HFFc6 (cell line): ENCODE measurements at places on chromosomes 16 and 17. TPM values are rescaled to one million over a fixed set of nuclear protein-coding genes. Genes with fewer than 3 reads are reported as not detected.

The HSPB9 gene
- not detected in 2 replicates for total RNA-seq

The CARD14 gene
- total RNA-seq, result not detected in 3 replicates

The MC1R gene
- total RNA-seq, result 2.1 to 3.4 TPM (median 2.8 TPM) in 3 replicates

The PPL gene
- 0.03 to 0.05 TPM in 2 of 3 replicates, not detected in the other for total RNA-seq

The CDH3 gene
- total RNA-seq, result 0.22 TPM in 1 of 3 replicates, not detected in the others

The NPIPB9 gene
- 0.43 to 0.83 TPM (median 0.66 TPM) in 3 replicates for total RNA-seq

The C17orf50 gene
- total RNA-seq, result not detected in 3 replicates

The CCDC200 gene
- not detected in 3 replicates for total RNA-seq

DNA sequence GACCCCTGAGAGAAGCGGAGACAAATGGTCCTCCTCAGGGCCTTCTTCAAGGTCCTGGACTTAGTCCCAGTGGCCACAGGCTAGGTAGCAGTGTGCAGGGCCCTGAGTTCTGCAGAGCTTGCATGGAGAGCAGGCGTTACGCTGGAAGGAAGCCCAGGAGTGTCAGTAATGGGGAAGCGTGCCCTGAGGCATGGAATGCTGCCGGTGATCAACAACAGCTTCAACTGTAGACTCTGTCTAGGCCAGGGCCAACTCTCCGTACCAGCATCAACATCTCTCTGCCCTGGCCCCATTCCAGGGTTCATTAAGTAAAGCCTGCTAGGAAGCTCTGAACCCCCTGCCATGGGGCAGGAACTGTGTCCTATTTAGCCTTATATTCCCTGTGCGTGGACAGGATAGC is 568 bp upstream of the TNK1 start:
- DNase-seq, result peak; percentile 18

DNA sequence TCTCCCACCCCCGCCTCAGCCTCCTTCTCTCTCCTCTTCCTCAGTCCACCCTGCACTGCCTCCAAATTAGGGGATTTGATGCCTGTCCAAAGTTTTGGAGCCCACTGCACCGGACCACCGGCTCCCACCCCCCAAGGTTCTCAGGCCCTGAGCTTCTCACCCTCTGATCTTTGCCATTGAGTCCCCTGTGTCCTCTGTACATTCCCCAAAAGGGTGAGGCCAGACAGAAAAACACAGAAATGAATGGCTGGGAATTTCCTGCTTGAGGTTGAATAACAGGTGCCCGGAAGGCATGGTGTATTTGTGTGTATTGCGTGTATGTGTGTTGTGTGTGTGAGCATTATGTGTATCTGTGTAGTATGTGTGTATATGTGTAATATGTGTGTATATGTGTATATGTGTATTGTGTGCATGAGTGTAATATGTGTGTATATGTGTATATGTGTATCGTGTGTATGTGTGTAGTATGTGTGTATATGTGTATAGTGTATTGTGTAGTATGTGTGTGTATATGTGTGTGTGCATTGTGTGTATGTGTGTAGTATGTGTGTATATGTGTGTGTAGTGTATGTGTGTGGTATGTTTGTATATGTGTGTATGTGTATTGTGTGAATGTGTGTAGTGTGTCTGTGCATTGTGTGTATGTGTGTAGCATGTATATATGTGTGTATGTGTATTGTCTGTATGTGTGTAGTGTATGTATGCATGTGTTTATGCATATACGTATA is 16.0 kb upstream of the CCL17 start:
- DNase-seq, result no peak

DNA sequence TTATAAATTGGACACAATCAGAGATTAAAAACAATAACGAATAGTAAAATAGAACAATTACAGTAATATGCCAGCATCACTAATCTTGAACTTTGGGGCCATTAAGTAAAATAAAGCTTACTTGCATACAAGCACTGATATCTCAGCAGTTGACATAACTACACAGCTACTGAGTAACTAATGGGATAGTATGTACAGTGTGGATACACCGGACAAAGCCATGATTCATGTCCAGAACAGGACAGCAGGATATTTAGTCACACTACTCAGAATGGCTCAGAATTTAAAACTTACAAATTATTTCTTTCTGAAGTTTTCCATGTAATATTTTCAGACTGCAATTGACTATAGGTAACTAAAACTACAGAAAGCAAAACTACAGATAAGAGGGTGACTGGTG is 427.5 kb downstream of the CDH13 start:
- no peak for DNase-seq

DNA sequence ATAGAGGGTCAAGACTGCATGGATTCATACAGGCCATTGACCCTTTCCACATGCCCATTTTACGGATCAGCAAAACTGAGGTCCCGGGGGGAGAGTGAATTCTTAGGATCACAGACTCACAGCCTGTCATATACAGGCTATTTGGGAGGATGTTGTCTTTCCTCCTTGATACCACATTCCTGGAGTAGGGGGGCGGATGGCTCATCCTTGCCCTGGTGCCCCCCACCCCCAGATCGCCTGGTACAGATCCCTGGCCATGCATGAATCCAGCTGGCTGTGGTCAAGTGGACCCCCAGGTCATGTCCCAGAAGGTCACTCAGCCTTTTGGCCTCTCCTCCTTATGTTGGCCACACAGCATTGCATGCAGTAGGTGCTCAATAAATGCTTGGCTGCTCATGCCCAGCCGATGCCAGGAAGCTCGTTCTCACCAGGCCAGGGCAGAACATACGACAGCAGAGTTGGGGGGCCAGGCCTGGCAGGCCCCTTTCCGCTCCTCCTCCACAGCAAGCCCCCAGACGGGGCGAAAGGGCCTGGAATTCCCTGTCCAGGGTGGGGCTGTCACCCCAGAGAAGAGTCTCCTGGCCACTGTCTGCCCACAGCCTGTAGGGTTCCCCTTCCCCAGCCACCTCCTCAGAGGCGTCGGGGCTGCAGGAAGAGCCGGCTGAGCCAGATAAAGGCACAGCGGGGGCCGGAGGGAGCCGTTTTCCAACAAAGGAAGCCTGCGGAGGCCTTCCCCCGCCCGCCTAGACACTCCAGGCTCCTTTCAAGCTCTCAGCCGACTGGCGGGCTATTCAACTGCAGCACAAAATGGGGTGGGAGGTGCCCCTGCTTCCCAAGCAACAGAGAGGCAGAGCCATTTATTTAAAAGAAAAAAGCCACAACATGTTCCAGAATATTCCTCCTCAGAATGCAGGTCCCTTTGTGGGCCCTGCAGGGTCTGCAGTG is 215.7 kb upstream of the CIBAR2 start:
- no peak for DNase-seq

DNA sequence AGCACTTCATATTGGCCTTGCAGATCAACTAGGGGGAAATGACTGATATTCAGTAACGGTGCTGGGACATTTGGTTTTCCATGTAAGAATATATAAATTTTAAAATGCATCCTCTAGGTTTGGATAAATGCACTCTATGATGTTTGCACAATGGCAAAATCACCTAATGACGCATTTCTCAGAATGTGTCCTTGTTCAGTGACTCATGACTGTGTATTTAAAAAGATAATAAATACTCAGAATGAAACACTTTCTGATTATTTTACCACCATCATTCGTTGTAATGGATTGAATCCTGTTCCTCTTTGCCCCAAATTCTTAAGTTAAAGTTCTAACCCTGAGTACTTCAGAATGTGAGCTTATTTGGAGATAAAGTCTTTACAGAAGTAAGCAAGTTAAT is 17.2 kb upstream of the ADGRG1 start:
- no peak for DNase-seq

DNA sequence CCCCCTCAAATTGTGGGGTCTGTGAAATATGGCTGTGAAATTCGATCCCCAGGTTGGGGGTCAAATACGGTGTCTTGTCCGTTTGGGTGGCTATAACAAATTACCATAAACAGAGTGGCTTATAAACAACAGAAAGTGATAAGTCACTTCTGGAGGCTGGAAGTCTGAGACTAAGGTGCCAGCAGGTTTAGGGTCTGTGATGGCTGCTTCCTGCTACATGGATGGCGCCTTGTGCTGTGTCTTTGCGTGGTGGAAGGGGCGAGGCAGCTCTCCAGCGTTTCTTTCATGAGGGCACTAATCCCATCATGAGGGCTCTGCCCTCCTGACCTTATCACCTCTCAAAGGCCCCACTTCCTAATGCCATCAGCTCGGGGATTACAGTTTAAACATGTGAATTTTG is 120.0 kb downstream of the IRF8 start:
- DNase-seq, result no peak

DNA sequence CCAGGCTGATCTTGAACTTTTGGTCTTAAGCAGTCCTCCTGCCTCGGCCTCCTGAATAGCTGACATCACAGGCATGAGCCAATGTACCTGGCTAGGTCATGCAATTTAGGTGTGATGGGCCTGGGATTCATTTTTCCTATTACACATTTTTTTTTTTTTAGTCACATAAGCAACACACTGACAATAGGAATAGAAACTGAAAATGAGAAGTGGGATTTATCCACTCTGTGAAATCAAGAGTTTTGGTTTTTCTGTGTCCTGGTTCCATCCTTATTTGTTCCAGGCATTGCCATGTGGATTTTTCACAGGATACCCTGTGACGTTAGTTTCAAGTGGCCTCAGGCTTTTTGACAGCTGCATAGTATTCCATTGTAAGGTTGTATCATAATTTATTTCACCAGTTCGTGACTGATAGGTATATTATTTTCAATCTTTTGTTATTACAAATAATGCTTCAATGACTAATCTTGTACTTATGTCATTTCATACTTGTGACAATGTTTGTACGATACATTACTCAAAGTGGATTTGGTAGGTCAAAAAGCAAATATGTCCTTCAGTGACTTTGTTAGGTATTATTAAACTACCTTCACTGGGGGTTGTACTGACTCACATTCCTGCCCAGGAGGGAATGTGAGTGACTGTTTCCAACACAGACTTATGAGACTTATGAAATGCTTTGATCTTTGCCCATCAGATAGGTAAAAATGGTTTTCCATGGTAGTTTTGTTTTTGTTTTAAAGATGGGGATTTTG is 10.6 kb downstream of the ADCY7 start:
- no peak for DNase-seq

- no peak for DNase-seq
Measured at GRCh38 chr16:15980329-15980728, 30.9 kb downstream of the ABCC1 start.

DNA sequence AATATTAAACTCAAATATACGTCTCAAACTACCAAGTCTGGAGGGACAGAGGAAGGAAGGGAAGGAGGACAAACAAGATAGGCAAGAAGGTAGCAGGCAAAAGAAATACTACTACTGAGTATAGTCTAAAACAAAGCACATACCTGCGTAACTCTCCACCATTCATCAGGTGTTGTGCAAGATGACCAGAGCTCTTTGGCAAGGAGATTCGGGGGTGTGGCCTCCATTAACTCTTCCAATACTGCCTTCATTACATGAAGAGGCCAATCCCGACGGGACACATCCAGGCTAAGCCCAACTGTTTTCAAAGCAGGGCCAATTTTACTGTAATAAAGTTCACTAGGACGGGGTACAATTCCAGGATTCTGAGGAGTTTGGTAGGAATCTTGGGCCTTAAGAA is 38.2 kb upstream of the ARL6IP1 start:
- no peak for DNase-seq

- DNase-seq, result no peak
Measured at GRCh38 chr17:54864636-54865356, 35.9 kb upstream of the TOM1L1 start.

GRCh38 chr17:3004150-3004801 is 59.1 kb downstream of the OR1D5 start:
- peak; percentile 94 for DNase-seq

- DNase-seq, result no peak
Measured at GRCh38 chr17:68674029-68674925, 73.1 kb upstream of the FAM20A start.
